Activated CD4-positive, alpha-beta T cell treated with anti-CD3 and anti-CD28 coated beads, Interleukin-2, amount 10 ng/mL, durations not matched to agents 24 days and 14 days (primary cell): ENCODE measurements at places on chromosomes 7 and 10. TPM values are rescaled to one million over a fixed set of nuclear protein-coding genes. Genes with fewer than 3 reads are reported as not detected.

The COBL gene
- total RNA-seq: not detected in 2 replicates

DNA sequence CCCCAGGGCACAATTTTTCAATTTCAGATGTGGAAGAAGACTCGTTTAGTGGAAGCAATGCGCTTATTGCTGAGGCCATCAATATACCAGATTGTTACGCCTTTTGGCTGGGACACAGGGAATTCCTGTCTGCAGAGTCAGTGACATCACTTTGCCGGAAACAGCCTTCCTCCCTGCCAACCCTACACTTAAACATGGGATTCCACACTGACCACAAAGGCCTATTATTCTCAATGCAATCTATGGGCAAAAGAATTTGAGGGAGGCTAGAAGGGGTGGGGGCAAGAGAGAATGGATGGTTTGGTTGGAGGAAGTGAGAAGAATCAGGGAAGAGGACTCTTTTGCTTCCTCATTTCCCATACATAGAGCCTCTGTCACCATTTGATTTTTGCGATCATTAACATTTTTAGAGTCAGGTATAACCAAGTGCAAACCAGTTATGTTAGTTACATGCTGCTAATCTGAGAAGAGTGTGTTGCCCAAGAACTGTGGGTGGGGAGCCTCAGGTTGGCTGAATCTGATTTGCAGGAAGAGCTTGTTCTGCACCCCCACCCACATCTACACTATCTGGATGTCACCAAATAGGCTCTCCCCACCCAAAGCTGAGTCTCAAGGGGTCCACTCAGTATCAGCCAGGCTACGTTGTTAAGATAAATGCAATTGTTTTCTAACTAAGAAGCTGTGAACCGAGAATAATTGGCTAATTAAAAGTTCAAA, 58.2 kb downstream of the ENTPD1 start:
- peaks cover 5% of the 10 kb centered on the region for H3K36me3 ChIP-seq
- H3K27ac ChIP-seq: no peak overlapping the region
- H3K4me1 ChIP-seq: peaks cover 21% of the 10 kb centered on the region
- H3K4me3 ChIP-seq: no peak overlapping the region

DNA sequence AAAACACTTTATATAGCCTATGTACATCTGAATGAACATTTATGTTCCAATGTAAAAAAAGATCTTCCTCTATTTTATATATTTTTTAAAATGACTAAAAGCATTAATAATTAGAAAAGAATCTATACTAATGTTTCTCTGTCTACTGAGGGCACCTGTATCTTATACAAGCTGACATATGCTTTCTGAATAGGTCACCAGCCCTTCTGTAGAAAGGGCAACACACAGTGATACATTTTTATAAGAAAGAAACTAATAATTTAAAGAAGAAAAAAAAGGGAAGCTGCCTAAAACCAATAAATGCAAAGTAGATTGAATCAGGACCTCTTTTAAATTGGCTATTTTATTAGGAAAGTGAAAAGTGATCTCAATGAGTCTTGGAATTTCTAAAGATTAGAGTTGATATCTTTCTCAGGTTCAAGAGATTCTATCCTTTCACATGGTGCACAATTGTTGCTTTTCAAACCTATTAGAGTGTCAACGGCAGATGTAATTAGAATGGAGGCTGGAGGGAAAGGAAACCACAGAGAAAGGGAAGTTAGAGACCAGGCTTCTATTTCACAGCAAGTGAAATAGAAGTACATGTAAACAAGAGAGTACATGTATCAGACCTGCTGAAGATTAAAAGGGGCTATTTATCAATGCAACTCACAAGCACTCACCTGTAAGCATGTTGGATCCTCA, 6.3 kb downstream of the MTPN start:
- H3K27ac ChIP-seq: peak overlapping the region; percentile 2
- peak overlapping the region; percentile 1 for H3K4me3 ChIP-seq
- H3K36me3 ChIP-seq: peaks cover 32% of the 10 kb centered on the region
- H3K27me3 ChIP-seq: no peaks in the 10 kb centered on the region
- DNase-seq: no peak

DNA sequence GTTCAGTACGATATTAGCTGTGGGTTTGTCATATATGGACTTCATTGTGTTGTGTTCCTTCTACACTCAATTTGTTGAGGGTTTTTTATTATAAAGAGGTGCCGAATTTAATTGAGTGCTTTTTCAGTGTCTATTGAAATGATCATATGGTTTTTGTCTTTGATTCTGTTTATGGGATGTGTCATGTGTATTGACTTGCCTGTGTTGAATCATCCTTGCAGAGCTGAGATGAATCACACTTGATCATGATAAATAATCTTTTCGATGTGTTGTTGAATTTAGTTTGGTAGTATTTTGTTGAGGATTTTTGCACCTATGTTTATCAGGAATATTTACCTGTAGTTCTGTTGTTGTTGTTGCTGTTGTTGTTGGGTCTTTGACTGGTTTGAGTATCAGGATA, 39.8 kb downstream of the ATOH7 start:
- no peak overlapping the region for H3K4me3 ChIP-seq
- H3K27ac ChIP-seq: no peak overlapping the region
- no peaks in the 10 kb centered on the region for H3K4me1 ChIP-seq
- DNase-seq: no peak
- peaks cover 45% of the 10 kb centered on the region for H3K27me3 ChIP-seq

DNA sequence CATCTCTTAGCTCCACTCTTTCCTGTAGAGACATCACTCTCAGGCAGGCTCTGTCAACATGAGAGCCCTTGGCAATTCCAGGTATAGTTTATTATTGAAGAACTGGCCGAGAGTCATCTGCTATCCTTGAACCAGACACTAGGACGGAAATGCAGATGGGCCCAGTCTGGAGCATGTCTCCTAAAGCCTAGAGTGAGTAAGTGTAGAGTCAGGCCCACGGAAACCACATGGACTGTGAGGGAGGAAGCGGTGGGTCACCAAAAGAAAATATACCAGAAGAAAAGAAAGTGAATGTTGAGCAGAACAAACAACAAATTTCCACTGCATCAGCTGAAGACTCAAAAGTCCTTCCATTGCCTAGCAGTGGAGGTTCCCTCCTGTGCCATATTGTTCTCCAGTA, 15.7 kb upstream of the RELN start:
- no peak for DNase-seq
- no peaks in the 10 kb centered on the region for H3K4me1 ChIP-seq
- H3K36me3 ChIP-seq: no peaks in the 10 kb centered on the region
- no peak overlapping the region for H3K4me3 ChIP-seq

DNA sequence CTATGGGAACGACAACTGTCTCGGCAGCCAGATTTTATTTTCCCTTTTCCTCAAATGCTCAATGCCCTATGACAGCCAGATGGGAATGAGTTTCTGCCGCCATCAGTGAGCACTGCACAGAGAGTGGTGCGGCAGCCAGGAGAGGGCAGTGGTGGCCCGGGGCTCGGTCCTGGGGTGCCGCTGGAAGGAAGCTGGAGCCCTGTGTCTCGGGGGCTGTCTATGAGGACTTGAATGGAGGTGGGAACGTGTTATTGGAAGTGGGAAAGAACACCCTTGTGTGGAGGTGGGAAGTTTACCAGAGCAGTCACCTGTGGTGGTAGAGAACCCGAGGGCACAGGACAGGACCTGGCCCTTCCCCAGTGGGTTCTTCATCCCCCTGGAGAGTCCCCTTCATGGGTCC, 35.8 kb downstream of the JAKMIP3 start:
- H3K4me3 ChIP-seq: no peak overlapping the region
- no peaks in the 10 kb centered on the region for H3K4me1 ChIP-seq
- no peaks in the 10 kb centered on the region for H3K36me3 ChIP-seq
- no peak for DNase-seq
- peaks cover 5% of the 10 kb centered on the region for H3K27me3 ChIP-seq
